ENCODE measurements at places on chromosomes 11 and 22.

- DNase-seq: no peak
Observed at GRCh38 chr11:35748644-35749043, 86.1 kb downstream of the TRIM44 start.

- DNase-seq: no peak
Observed at GRCh38 chr11:121429556-121429955, 22.6 kb upstream of the SORL1 start.

DNA sequence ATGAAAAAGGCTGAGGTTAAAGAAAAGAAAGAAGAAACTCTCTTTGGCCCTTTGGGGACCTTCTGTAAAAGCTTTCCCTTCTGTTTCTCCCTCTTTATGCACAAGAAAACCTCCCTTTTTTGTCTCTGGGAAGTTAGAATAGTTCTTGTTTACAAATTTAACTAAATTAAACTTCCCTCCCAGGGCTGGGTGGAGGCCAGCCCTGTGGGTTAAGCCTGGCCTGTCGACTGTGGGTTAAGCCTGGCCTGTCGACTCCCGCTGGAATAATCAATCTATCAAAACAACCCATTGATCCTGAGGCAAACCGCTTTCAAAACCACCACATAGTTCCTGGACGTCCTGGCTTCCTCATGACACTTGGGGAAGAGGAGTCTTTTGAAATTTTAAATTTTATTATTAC, 1.2 kb upstream of the DRG1 start:
- DNase-seq: no peak

DNA sequence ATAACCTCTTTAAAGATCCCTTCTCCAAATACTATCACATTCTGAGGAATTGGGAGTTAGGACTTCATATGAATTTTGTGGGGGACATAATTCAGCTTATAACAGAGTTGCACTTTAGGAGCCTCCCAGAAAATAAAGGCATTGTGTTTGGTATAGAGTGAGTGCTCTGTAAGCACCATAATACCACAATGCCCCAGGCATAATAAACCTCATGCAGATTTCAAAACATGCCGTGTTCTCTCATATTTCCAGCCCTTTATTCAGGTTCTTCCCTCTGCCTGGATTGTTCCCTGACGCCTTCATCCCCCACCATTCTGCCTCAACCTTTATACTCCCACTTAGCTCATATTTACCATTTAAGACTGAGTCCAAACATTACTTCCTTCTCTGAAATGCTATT, 398.8 kb upstream of the FAT3 start:
- DNase-seq: no peak

DNA sequence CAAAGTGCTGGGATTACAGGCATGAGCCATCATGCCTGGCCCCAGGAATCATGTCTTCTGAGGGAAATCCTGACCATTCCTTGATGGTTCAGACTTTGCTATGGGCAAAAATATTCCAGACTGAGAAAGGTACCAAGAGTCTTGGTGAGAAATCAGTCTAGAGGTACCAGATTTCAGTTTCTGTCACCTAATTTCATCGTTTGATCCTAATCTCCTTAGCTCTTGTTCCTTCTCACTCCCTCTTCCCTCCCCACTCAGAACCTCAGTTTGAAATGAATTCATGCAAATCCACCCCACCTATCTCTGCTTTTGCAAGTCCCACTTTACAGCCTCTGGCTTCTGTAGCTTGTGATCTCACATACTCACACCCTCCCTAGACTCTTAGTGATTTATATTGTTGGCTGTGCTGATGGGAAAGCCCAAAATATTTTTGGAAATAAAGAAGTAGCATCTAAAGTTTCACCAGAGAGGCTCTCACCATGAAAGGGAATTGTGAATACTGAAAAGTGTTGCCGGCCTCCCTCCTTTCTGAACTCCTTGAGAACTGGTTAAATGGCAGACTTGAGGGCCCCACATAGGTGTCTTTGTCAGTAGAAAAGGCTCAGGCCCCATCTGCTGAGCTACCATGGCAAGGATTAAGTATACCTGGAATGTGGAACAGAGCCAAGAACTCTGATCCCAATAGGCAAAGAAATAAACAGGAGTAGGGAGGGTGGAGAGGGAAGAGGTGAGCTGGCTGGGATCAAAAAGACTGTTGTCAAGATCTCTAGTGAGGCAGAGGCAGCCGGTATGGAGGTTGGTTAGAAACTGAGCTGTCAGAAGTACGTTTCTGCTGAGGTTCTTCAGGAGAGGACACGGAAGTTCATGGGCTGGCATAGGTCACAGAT, 190.5 kb upstream of the MTMR2 start:
- DNase-seq: no peak

GRCh38 chr11:104823657-104824056, 74.6 kb downstream of the CASP12 start:
- DNase-seq: no peak
